ENCODE measurements at places on chromosomes 5 and 9.

DNA sequence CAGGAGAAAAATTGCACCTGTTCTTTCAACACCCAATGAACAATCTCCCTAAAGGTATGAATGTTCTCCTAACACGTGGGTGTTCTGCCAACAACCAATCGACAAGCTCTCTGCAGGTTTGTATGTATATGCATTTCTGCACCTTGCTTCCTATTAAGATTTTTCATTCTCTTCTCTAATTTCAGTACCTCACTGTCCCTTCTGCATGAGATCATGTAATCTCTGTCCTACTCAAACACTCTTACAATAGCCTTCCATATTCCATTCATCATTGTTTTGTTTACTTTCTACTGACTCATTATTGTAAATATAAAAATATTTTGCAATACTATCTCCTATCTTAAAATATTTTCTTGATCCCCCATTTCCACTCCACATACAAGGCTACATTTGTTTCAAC lies 382.0 kb downstream of the CDH12 start:
- DNase-seq: no peak

GRCh38 chr5:157574456-157575380 lies 857 bp downstream of the ADAM19 start:
- DNase-seq: no peak

GRCh38 chr9:114098021-114098935 lies 814 bp downstream of the KIF12 start:
- no peak for DNase-seq

GRCh38 chr9:113492343-113493202 lies 29.0 kb downstream of the RGS3 start:
- no peak for DNase-seq

DNA sequence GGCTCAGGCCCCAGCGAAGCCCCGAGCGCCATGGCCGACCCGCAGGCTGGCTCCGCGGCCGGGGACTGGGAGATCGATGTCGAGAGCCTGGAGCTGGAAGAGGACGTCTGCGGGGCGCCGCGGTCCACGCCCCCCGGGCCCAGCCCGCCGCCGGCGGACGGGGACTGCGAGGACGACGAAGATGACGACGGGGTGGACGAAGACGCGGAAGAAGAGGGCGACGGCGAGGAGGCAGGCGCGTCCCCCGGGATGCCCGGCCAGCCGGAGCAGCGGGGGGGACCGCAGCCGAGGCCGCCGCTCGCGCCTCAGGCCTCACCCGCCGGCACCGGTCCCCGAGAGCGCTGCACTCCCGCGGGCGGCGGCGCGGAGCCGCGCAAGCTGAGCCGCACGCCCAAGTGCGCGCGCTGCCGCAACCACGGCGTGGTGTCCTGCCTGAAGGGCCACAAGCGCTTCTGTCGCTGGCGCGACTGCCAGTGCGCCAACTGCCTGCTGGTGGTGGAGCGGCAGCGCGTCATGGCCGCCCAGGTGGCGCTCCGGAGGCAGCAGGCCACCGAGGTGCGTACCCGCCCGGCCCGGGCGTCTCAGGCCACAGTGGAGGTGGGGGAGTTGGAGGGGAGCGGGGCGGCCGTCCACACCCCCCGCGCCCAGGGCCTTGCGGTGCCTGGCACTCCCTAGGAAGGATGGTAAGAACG lies 1.6 kb downstream of the DMRT2 start:
- DNase-seq: no peak

- no peak for DNase-seq
Measured at GRCh38 chr5:78280261-78280660, 14.2 kb downstream of the AP3B1 start.

GRCh38 chr9:77176686-77177142 lies 620 bp upstream of the VPS13A start:
- DNase-seq: no peak

DNA sequence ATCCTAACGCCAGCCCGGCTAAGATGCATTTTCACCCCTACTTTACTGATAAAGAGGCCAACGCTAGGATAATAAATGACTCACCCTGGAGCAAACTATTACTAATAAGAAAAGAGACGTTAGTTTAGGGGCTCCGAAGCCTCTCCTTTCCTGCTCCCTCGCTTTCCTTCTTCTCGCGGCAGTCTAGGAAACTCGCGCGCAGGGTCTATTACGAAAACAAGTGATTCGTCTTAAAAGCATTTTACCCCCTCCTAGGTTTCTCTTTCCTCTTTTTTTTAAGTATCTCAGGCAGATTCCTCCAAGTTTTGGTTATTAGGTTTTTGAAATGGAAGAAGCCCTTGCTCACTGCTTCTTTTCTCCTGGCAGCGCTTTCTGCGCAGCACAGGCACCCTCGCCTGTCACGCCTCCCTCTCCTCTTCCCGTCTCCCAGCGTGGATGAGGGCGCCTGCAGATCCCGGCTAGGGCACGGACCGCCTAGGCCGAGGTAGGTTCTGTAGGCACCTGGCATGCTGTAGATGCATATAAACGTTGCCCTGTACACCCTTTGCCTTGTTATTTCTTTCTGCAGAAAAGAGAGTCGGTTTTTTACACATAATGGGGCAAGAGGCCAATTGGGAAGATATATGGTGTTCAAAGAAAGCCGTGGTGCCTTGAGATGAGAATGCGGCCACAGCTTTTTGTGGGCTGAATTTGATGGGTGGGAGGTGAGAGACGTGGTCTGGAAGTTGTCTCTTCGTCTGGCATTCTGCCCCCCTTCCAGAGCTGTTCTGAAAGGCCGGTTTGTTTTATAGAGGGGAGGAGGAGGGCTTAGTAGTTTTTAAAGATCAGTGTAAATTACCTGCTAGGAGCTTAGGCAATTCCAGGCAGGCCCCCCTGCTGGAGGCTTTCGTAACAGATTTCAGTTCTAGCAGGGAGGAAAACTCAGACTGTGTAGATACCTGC lies 983 bp downstream of the GCNT1 start:
- no peak for DNase-seq

GRCh38 chr9:95670122-95670521 lies 153.4 kb upstream of the PTCH1 start:
- no peak for DNase-seq

DNA sequence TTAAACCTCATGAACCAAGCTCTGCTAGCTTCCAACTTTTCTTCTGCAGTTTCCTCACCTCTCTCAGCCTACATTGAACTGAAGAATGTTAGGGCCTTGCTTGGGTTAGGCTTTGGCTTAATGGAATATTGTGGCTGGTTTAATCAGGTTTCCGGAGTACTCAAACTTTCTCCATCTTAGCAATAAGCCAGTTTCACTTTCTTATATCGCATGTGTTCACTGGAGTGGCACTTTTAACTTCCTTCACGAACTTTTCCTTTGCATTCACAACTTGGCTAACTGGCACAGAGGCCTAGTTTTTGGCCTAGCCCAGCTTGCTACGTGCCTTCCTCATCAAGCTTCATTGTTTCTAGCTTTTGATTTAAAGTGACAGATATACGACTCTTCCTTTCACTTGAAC lies 81.0 kb upstream of the MAST4 start:
- DNase-seq: no peak

- no peak for DNase-seq
Measured at GRCh38 chr5:25448646-25449045, 803.9 kb upstream of the CDH10 start.

- DNase-seq: no peak
Measured at GRCh38 chr9:89304834-89305188, 6.2 kb upstream of the CKS2 start.

DNA sequence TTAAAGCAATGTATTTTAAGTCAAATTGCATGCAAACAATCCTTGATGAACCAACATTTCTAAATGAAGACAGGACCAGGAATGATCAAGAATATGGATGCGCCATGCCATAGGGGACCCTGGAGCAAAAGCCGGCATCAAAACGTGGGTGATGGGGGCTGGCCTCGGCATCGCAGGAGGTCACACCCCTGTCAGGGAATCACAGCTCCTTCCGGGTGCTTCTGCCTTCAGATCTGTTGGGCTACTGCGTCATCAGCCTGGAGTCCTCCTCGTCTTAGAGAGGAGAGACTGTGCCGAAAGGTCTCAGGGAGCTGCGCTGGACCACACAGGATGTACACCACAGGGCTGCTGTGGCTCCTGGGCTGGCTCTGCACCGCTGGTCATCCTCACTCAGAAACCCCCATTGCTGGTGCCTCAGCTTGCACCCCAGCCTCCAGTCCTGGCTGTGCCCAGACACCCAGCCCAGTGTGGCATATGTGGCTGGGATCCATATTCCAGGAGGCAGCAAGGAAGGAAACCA lies 152.9 kb upstream of the PPP1R26 start:
- no peak for DNase-seq

- no peak for DNase-seq
Measured at GRCh38 chr9:88747768-88748167, 212.8 kb downstream of the NXNL2 start.

DNA sequence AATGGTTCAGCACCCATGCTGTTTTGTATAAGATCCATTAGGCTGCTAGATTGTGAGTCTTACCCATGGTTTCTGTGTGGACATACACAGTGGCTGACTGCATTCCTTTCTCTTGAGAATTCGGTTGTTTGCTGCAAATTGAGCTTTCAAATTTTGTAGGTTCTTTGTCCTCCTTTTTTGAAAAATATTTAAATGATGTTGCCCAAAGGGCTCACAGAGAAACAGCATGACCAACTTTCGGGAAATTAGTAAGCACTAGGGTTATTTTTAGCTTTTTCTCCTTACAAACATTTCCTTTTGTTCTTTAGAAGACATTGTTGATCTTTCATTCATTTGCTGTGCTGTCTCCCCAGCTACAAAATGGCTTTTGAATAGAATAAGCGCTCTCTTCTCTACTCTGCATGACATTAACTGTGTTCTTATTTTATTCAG lies 79.4 kb downstream of the NLN start:
- DNase-seq: no peak

DNA sequence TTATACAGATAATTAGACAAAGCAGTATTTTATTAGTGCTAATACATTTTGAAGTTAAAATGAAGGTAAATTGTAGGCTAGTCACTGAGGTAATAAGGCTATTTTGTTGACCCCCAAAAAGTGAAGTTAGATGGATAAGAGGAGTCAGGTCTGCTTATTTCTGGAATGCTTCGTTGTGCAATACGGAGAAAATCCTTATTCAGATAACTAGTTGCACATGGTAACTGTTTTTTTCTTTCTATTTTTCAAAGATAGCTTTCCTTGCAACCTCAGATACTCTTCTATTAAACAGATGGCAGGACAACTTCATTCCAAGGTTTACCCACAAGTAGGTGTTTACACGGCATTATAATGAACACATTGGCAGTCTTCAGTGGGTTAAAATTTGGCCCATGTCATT lies 101.1 kb downstream of the TMEM174 start:
- no peak for DNase-seq

- DNase-seq: no peak
Measured at GRCh38 chr9:16143310-16143709, 590.5 kb downstream of the CCDC171 start.

- DNase-seq: no peak
Measured at GRCh38 chr5:32461441-32462120, 17.0 kb upstream of the ZFR start.

- no peak for DNase-seq
Measured at GRCh38 chr9:72312386-72312987, 52.5 kb downstream of the ZFAND5 start.

DNA sequence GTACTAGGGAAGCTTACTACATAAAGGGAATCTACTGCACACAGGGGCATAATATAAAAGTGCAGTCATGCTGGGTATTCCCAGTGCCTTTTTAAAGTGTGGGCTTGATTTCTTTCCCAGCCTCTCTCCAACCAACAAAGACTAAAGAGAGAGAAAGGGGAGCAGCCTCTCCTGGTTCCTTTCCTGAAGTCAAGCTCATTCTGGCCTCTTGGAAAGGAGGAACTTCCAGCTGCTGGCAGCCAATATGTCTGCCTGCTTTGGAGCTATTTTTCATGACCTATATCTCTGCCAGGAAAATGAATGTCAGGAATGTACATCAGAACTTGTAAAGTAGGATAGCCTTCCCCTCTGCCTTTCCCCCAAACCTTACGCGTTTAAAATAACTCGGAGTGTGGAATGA lies 57.1 kb downstream of the RAB3C start:
- no peak for DNase-seq

GRCh38 chr5:80348171-80348570 lies 28.4 kb downstream of the SPZ1 start:
- DNase-seq: no peak

- DNase-seq: no peak
Measured at GRCh38 chr9:33170464-33171415, 3.6 kb upstream of the B4GALT1 start.

- DNase-seq: no peak
Measured at GRCh38 chr5:177968661-177969211, 27.3 kb downstream of the PROP1 start.

- DNase-seq: no peak
Measured at GRCh38 chr5:175410926-175411325, 33.1 kb downstream of the DRD1 start.

GRCh38 chr5:36703245-36703860 lies 96.9 kb downstream of the SLC1A3 start:
- no peak for DNase-seq

DNA sequence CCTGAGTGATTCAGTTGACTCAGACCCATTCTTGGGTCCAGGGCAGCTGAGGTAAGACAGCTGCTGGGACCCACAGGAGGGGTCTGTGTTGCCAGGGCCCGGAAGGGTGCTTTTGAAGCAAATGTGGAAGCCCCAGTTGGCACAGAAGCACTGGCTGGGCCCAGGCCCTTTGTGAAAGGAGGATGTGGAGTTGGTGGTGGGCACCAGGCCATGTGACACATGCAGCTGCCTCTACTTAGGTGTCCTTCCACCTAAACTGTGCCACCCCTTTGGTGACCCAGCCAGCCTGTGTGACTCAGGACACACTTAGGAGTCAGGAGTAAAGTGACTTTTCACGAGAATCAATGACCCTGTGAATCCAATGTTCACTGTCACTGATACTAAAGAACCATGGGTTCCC lies 114.3 kb upstream of the SLC25A48 start:
- no peak for DNase-seq

DNA sequence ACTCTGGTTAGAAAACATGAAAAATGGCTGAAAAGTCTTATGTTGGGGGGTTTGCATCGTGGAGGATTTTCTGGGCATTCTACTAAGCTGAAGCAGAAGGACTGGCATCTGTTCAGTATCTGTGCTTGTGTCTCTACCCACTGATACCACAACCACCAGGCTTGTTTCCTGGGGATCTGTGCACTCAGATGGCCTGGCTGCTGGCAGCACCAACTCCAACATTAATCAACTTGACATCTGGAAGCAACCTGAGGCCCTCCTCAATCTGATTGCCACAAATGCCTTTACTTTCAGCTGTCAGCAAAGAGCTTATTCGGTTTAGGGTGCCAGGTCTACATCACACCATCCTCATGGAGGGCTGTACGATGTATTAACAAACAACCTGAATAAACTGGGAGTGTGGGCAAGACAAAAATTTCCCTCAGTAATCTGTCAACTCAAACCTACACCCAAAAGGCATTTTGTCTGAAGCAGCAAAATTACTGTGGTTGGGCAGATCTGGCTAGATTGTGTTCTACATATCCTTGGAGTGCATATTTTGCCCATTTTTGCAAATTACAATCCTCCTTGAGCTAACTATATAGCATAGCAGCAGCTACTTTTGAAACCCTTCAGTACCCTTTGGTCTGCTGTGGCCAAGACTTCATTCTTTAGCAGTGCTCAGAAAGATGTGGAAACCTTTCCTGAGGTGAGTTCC lies 74.6 kb downstream of the FOXD1 start:
- no peak for DNase-seq
